Right renal cortex interstitium (tissue), 3 donors: ENCODE measurements at places on chromosomes 3 and 15. TPM values are rescaled to one million over a fixed set of nuclear protein-coding genes. Genes with fewer than 3 reads are reported as not detected.

- DNase-seq = no peak
Measured at GRCh38 chr15:66228807-66229735, 24.5 kb downstream of the MEGF11 start.

DNA sequence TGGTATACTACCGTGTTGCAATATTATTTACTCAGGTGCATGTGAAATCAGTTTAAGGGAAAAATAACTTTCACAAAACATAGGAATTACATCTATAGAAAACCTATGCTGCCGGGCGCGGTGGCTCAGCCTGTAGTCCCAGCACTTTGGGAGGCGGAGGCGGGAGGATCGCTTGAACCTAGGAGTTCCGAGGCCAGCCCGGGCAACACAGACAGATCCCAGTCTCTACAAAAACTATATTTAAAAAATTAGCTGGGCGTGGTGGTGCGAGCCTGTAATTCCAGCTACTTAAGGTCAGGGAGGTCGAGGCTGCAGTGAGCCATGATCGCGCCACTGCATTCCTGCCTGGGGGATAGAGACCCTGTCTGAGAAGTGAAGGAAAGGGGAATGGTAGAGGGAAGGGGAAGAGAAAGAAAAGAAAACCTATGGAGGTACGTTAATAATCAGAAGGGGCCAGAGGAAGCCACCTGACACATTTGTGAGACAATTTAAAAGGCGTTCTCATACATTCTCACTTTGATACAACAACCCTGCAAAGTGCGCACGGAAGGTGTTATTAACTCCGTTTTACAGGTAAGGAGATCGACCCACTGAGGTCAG, 456 bp upstream of the TMEM62 start:
- DNase-seq = no peak

TICRR gene
- polyA plus RNA-seq = 7.6 TPM

DNA sequence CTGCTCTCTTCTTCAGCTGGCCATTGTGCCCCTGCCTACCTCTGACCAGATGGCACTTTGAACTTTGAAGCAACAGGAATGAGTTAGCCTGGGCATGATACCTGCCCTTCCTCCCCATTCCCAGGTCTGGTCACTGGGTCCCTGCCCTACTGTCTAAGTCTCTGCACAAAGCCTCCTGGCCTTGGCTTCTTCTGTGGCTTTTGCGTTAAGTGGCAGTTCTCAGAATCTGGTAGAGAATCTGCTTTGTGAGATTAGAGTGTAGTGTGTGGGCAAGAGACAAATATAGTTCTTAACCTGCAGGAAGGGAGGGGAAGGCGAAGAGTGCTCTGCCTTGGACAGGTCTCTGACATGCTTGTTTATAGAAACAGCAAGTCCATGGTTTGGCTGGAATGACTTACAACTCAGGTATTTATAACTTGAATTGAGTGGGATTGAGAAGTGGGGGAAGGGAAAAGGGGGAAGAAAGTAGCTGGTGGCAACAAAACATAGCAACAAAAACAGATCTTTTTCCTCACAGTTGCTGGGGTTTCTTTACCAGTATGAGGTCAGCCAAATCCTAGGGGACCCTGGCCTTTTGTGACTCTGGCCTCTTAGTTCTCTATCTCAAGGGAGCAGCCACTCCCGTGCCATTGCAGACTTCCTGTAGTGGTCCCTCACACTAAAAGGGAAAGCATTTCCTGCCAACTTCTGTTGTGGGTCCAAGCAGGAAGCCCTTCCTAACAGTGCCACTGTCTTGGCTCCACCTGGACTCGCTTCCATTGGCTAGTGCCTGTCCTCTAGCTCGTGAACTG, 16.7 kb downstream of the MAPKBP1 start:
- no peak for DNase-seq

GRCh38 chr3:4645468-4645867, 152.3 kb downstream of the ITPR1 start:
- DNase-seq = no peak

GRCh38 chr15:38724827-38725226, 160.2 kb upstream of the RASGRP1 start:
- DNase-seq = no peak

SERINC4 gene
- not detected for polyA plus RNA-seq

DNA sequence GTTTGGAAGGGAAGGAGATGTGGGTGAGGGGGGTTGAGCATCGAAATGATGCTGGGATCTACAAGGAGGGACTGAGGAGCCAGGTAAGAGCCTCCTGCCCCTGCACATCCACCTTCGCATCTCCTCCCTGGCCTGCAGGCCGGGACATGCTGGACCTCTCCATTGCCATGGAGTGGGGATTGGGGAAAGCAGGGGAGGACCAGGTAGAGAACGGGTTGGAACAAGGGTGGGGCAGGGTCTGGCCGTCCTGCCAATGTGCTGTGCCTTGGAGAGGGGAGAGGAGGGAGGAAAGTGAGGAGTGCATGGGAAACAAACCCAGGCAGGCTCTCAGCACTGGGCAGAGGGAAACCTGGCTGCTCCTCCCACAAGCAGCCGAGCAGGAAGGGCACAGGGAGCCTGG, 10.6 kb downstream of the PLA2G4B start:
- no peak for DNase-seq

GRCh38 chr3:192888190-192888589, 29.5 kb downstream of the MB21D2 start:
- no peak for DNase-seq

DNA sequence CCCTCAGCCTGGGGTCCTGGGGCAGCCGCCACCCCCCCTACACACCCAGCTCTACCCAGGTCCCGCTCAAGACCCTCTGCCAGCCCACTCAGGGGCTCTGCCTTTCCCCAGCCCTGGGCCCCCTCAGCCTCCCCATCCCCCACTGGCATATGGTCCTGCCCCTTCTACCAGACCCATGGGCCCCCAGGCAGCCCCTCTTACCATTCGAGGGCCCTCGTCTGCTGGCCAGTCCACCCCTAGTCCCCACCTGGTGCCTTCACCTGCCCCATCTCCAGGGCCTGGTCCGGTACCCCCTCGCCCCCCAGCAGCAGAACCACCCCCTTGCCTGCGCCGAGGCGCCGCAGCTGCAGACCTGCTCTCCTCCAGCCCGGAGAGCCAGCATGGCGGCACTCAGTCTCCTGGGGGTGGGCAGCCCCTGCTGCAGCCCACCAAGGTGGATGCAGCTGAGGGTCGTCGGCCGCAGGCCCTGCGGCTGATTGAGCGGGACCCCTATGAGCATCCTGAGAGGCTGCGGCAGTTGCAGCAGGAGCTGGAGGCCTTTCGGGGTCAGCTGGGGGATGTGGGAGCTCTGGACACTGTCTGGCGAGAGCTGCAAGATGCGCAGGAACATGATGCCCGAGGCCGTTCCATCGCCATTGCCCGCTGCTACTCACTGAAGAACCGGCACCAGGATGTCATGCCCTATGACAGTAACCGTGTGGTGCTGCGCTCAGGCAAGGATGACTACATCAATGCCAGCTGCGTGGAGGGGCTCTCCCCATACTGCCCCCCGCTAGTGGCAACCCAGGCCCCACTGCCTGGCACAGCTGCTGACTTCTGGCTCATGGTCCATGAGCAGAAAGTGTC, 30.2 kb downstream of the PTPN23 start:
- no peak for DNase-seq

DNA sequence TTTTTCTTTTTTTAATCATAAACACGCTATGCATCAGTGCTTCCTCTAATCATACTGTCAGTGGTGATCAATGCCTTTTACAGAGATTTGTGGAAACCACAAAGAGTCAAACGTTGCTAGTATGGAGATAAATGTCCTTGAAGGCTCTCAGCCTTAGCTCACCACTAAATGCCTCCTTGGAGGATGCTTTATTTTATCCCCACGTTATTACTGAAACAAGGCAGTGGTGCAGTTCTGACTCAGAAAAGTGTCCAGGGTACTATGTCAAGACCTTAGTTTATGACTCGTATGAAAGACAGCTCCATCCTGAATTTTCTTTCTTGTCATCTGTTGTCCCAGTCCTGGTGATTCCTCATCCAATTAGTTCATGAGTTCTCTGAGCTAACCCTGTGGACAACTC, 1146.7 kb downstream of the IGSF11 start:
- no peak for DNase-seq

- no peak for DNase-seq
Measured at GRCh38 chr3:190941694-190942260, 79.3 kb upstream of the GMNC start.

TMOD2 gene
- 4.6 TPM for polyA plus RNA-seq

DNA sequence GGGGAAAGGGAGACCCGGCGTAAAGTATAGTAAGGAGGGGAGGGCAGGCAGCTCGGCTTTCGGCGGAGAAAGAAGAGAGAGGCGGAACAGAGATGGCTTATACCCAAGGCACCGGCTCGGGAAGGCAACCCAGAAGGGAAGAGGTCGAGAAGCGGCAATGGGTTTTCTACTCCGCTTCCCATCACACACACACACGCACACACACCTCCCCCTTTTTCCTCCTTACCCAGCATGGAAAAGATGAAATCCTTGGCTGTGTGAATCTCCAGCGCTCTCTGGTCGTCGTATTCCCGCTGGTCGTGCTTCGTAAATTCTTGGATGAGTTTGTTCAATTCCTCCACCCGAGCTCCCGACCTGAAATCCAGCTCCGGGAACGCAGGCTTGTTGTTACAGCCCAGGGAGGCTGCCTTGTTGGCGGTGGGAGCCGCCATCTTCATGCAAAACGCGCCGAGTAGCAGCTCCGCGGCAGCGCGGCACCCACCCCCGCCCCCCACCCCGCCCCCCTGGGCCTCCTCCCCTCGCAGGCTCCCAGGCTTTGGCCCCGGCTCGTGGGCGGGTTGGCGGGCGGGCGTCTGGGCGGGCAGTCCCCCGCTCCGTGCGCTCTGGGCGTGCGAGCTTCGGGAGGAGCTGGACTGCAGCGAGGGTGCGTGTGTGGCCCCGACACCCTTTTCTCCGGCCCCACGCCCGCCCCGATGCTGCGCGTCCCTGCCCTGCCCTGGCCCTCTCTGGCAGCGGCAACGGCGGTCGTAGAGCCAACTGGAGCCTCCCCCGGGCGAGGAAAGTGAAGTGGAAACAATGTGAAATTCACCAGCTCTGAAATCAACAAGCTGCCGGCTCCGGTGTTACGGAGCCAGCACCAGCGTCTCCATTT, at the start of gene MB21D2:
TSS of gene MB21D2 (minus strand) at position 453 of the 871 bp plus-strand sequence. CDS start at position 437, 16 bp downstream.
- peak; percentile 67 for DNase-seq

PAQR5 gene
- 33.2 TPM for polyA plus RNA-seq

- no peak for DNase-seq
Measured at GRCh38 chr15:71149646-71150557, 34.6 kb downstream of the THSD4 start.

DNA sequence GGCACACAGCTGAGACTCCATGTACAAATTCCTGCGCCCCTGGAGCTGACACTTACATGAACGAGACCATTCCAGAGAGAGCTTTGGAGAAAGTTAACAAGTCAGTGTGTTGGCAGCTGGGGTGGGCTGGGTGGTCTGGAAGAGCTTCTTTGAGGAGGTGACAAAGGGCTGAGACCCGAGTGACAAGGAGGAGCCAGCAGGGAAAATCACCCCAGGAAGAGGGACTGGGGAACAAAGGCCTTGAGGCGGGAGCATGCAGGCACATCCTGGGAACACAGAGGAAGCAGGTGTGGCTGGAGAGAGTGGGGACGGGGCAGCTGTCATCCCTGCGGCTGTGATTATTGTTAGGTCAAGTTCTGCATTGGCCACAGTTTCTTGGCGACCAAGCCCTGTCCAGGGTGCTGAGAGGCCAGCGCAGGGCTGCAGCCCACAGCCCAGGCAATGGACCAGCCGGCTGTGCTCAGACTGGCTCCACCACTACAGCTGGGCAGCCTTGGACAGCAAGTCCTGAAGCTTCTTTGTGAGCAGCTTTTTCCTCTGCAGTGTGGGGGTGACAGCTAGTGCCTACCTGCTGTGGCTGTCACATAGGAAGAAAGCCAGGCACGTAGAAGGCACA, 34.2 kb upstream of the PRR23E start:
- DNase-seq = no peak

GRCh38 chr3:154081305-154081704, 39.9 kb upstream of the ARHGEF26 start:
- DNase-seq = no peak

- DNase-seq = no peak
Measured at GRCh38 chr3:12782172-12782815, 14.2 kb upstream of the CAND2 start.

DNA sequence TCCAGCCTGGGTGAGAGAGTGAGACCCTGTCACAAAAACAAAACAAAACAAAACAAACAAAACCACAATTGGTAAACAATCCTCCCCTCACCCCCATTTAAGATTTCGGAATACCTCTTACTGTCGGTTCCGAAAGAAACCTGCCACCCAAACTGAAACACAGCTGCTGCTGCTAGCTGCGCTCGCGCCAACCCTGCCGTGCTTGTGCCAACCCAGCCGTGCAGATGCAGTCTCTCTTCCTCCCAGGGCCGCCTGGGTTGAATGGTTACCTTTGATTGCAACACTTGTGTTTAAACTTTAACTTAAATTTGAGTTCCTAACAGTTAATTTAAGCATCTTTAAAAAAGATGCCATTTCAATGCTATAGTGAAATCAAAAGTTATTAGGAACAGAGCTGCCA, 28.5 kb upstream of the SPTBN5 start:
- no peak for DNase-seq

SEC62 gene
- 214 TPM for polyA plus RNA-seq

DNA sequence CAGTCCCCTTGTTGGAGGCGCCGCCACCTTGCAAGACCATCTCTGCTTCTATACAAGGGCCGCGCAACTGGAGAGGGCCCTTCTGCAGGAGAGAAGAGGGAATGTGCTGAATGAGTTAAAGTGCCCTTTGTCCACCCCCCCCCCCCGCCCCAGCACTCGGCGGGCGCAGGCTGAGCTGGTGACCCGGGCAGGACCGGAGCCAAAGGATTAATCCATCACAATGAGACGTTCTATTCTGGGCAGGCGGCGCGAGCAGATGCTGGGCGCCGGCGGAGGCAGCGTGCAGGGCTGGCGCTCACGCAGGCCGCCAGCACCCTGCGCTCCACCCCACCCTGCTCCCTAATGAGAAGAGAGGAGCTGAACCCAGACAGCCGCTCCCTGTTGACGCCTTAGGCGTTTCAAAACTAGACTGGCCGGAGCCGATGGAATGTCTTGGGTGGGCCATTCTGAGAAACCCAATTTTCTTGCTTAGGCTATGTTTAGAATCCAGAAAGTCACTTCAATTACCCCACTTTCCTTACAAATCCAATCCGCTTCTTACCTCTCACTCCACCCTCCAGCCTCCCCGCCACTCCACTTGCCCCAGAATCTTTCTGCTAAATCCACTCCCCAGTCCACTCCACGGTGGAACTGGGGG, 32.9 kb downstream of the GJD2 start:
- no peak for DNase-seq

DNA sequence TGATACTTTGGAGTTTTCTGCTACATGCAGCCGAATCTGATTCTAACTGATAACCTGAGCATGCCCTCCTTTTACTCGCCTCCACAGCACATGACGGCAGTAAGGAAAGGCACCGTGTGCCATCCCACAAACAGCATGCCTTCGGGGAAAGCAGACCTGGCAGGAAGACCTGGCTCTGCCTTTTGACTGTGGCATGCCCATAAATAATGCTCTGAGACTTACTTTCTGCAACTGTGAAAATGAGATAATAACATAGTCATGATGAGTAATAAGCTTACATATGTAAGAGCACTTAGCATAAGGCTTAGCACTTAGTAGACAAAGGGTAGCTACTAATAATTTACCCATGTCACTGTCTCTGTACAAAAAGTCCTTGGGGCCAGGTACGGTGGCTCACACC, 32.9 kb downstream of the MTHFS start:
- DNase-seq = no peak

- DNase-seq = no peak
Measured at GRCh38 chr3:17088602-17089313, 204.0 kb downstream of the PLCL2 start.

GRCh38 chr3:45163481-45163880, 17.3 kb upstream of the CDCP1 start:
- no peak for DNase-seq

ALPK3 gene
- polyA plus RNA-seq = 12.5 TPM
